ENCODE measurements at places on chromosomes 4 and X.
A peak's percentile ranks its signal among the peaks of the same experiment; 100 is the strongest.

DNA sequence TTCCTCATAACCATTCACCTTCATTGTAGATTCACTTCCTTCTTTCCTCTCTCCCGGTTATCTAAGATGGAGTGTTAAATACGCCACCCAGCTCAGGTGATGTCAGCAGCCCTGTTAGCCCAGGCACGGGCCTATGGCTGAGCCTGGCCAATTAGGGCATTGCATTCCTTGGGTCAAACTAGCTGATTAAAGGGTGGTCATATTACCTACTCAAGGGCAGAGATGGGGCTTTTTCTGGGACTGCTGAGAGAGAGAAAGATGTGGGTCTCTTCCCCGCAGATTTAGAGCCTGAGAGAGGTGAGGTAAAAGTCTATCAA is 39.9 kb upstream of the AFAP1 start:
- no peak for DNase-seq

DNA sequence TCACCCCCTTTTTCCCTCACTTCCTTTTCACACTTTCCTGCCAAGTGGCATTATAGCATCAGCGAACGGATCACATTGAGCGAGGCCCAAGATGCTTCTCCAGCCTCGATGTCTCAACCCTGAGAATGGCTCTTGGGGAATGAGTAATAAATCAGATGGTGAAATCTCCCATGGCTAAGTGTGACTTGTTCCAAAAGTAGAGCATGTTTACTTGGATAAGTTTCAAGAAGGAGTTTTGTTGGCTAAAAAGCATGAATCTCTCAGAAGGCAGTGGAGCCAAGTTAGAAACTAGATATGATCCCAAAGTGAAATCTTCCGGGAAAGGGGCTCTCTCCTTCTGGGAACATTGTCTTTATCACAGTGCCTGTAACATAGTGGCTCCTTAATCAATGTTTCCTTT is 316.3 kb downstream of the CAMK2D start:
- no peak for DNase-seq

- DNase-seq = peak; percentile 59
Measured at GRCh38 chr4:138090150-138090917, 151.8 kb downstream of the SLC7A11 start.

DNA sequence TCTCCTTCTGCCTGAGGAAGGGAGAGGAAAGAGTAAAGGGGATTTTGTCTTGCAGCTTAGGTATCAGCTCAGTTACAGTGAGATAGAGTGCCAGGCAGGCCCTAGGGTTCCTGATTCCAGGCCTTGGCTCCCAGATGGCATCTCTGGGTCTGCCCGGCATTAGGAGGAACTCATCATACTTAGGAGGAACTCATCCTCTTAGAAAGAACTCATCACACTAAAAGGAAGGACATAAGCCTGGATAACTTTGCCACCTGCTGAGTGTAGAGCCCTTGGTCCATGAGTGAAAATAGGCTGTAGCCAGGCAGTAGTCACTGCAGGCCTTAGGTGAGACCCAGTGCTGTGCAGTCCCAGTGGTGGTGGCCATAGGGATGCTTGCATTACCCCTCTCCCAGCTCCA is 367.1 kb downstream of the PACRGL start:
- no peak for DNase-seq

- DNase-seq = no peak
Measured at GRCh38 chr4:88743696-88744095, 46.1 kb upstream of the NAP1L5 start.

- no peak for DNase-seq
Measured at GRCh38 chr4:182616476-182616875, 300.7 kb downstream of the DCTD start.

GRCh38 chrX:155645180-155645579 is 32.4 kb upstream of the TMLHE start:
- DNase-seq = no peak

- DNase-seq = no peak
Measured at GRCh38 chr4:52748432-52748831, 2.8 kb downstream of the ERVMER34-1 start.

- DNase-seq = peak; percentile 21
Measured at GRCh38 chrX:47568656-47569295, 7.8 kb downstream of the ARAF start.

DNA sequence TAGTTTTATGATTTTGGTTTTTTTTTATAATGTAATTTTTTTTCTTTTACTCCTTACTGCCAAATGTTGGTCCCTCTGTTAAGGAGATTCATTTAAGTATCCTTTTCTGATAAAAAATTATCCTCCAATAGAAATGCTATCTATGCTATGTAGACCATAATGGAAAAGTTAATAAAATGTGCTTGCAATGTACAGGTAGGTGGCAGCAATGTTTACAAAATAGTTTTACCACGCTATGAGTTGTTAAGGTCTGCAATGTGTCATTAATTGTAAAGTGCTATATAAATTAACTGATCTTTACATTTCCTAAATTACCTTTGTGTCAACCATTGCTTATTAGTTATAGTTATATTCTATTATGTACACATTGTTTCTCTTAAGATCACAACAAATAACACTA is 3.8 kb upstream of the CENPC start:
- no peak for DNase-seq

DNA sequence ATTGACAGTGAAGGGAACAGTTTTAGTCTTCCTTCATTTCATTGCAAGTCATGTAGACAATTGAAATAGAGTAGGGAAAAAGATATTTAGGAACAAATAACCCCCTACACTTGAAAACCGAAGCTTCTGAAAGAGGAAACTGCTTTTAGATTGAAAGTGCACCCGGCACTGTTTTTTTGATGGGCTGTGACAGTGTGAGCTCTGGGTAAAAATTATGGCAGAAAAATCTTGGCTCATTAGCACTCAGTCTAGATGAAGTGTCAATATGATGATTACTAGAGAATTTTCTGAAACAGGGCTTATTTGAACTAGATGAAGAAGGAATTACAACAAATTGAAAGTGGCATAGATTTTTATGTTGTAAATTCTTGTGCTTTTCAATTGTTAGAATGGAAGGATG is 1132.4 kb downstream of the RAPGEF2 start:
- DNase-seq = no peak

- no peak for DNase-seq
Measured at GRCh38 chrX:10617999-10618351, 2.4 kb downstream of the MID1 start.

- DNase-seq = peak; percentile 8
Measured at GRCh38 chrX:63250253-63250868, 100.8 kb downstream of the SPIN4 start.

DNA sequence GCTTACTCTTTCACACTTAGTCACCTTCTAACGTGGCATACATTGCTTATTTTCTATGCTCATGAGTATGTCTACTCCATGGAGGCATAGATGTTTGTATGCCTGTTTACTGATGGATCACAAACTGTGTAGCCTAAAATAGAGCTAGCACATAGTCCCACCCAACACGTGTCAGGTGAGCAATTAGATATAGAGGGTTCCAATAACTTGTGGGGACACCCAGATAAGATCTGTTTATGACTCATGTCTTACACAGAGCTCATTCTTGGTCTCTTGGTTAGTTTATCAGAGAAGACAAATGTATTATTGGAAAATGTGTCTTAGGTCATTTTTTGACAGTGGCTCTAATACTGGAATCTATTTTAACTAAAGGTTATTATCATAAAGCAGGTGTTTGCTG is 6.8 kb downstream of the ZFP42 start:
- DNase-seq = no peak

- no peak for DNase-seq
Measured at GRCh38 chrX:45762699-45763647, 562.3 kb upstream of the DIPK2B start.

- no peak for DNase-seq
Measured at GRCh38 chr4:45064741-45065140, 338.4 kb upstream of the GNPDA2 start.

- no peak for DNase-seq
Measured at GRCh38 chr4:10730590-10730989, 46.0 kb upstream of the CLNK start.

DNA sequence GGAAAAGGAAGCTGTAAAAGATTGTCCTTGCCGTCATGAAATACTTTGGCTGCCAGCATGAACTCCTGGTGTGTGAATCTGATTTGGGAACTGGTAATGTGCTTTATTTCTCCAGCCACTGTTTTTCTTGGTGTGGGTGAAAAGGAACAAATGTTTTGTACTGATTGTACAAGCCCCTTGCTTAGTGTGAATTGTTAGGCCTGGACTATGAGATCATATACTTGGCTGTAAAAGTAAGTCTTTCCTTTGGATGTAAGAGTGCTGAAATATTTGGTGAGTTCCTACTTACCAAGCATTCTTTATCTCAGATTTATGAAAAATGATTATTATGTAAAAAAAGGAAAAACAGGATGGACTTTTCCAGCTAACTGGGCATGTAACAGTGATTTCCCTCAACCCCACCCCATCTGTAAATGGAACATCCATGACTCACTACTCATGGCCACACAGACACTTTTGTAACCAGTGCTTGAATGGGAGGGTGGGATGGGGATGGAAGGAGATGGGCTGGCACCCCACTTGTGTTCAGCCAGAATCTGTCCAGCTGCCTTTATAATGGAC is 6.3 kb downstream of the FNIP2 start:
- DNase-seq = no peak

DNA sequence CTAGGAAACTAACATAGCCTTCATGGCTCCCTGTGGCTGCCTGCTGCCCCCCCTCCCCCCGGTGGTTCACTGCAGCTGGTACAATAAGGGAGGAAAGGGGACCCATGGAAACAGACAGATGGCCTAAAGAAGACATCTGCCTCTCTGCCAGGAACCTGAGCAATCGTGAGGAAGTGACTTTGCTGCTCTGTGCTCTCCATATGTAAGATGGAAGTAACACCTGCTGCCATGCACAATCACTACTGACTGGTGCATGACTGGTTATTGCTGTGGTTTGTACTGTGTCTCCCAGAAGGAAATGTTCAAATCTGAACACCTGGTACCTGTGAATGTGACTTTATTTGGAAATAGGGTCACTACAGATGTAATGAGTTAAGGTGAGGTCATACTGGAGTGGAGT is 43.6 kb downstream of the CD99L2 start:
- no peak for DNase-seq

- DNase-seq = no peak
Measured at GRCh38 chr4:162920649-162921048, 246.0 kb downstream of the NAF1 start.

DNA sequence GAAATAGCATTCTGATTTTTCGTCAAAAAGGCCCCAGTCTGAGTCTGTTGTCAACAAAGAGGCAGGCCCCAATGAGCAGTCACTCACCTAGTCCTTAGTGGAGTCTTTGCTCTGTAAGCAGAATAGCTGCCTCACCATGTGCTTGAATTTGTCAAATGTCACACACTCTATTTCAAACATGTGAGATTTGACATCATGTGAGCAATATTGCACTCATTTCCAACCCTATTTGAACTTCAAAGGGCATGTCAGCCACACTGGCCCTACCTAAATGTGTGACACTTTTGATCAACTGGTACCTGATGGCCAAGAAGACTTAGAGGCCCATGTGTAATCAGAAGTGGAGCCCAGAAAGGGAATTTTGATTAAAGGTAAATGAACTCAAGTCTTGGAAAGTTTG is 59.4 kb upstream of the PLAC1 start:
- no peak for DNase-seq

- no peak for DNase-seq
Measured at GRCh38 chr4:6990661-6991060, 52.5 kb upstream of the TADA2B start.

DNA sequence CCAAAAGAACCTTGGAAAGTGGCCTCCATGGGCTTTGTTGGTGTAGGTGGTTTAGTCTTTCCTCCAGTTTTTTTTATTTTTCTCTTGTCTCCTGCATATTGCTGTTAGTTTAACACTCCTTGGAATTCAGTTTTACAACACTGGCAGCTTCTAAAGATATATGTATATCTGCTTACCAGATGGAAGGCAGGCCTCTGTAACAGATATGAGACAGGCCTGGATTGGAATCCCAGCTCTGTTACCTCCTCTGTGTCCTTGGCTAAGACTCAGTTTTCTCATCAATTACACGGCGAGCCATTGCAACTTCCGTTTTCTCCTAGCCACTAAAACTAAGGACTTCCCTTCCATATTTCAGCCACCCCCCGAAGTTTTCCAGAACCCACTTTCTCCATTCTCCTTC is 133.4 kb upstream of the SMAD1 start:
- no peak for DNase-seq

- no peak for DNase-seq
Measured at GRCh38 chr4:48247878-48248558, 21.6 kb downstream of the TEC start.

GRCh38 chrX:129497146-129497843 is 26.0 kb downstream of the SMARCA1 start:
- DNase-seq = no peak

DNA sequence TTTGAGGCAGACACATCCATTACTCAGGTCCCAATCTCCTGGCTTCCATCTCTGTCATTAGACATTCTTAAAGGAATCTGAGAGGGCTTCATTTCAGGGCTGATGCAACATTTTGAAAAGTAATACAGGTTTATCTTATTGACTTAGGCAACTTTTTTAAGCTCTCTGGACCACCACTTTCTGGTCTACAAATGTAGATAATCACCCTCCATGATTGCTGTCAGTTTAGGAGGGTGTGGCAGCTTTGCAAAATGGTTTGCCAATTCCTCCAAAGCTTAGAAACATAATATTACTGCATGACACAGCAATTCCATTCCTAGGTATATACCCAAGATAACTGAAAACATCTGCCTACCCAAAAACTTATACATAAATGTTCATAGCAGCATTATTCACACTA is 77.6 kb downstream of the ARHGAP6 start:
- DNase-seq = no peak

DNA sequence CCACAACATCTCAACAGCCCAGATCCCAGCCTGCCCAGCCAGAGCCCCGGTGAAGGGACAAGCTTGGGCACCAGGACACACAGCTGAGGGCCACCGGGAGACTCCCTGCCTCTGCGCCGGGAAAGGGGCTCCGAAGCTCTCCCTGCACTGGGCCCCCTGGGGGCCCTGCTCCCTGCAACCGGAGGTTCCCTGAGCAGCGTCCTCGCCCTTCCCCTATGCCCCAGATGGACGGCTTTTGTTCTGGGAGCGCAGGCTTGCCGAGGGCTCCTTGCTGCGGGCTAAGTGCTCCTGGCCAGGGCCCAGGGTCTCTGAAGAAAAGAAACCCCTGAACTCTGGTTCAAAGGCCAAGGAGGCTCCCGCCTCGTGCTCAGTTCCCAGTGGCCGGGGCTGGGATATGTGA is 899 bp upstream of the ZFP92 start:
- DNase-seq = no peak

GRCh38 chrX:110178179-110178865 is 139.6 kb downstream of the AMMECR1 start:
- no peak for DNase-seq

- DNase-seq = no peak
Measured at GRCh38 chrX:38494239-38494823, 67.0 kb upstream of the TSPAN7 start.

All from germinal center (tissue), 1 donor.